Mucosa of descending colon (tissue), 3 donors: ENCODE measurements at places on chromosomes 6 and 20. TPM values are rescaled to one million over a fixed set of nuclear protein-coding genes. Genes with fewer than 3 reads are reported as not detected.

- no peak for DNase-seq
Measured at GRCh38 chr6:110323258-110323657, 34.9 kb downstream of the METTL24 start.

GRCh38 chr20:62266851-62267250 is 28.5 kb downstream of the OSBPL2 start:
- no peak for DNase-seq

GRCh38 chr6:79467716-79468115 is 69.5 kb downstream of the LCA5 start:
- DNase-seq: no peak

DNA sequence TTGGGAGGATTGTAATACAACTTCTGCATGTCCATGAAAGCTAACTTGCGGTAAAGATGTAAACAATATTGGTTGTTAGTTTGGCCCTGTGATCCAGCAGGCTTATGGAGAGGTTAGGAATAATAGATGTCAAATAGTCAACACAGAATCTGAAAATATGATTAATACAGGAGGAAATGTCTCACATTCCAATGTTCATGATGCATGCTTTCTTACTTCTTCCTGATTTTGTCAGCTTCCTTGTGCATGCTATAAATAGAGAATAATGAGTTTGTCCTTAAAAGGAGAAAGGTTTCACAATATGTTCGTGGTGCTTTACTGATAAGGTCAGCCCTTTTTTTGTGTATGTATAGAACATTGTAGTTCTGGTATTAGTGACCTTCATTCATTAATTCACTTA is 136.7 kb downstream of the MMUT start:
- no peak for DNase-seq

DNA sequence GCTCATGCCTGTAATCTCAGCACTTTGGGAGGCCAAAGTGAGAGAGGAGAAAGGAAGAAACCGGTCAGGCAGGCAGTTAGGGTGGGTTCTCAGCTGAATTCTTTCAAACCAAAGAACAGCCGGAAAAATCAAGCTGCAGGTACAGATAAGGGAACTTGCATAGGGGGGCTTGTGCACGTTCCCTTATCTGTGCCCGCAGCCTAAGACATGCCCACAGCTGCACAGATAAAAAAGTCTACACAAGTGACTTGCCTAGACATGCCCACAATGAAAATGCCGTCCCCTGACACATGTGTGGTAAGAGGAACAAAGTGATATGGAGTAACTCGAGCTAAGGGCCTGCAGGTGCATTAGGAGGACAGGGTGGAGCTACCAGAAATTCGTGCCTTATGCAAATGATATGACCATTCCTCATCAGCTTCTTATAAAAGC is 175.8 kb upstream of the SALL4 start:
- no peak for DNase-seq

GRCh38 chr6:143163621-143164020 is 102.9 kb downstream of the AIG1 start:
- no peak for DNase-seq

DNA sequence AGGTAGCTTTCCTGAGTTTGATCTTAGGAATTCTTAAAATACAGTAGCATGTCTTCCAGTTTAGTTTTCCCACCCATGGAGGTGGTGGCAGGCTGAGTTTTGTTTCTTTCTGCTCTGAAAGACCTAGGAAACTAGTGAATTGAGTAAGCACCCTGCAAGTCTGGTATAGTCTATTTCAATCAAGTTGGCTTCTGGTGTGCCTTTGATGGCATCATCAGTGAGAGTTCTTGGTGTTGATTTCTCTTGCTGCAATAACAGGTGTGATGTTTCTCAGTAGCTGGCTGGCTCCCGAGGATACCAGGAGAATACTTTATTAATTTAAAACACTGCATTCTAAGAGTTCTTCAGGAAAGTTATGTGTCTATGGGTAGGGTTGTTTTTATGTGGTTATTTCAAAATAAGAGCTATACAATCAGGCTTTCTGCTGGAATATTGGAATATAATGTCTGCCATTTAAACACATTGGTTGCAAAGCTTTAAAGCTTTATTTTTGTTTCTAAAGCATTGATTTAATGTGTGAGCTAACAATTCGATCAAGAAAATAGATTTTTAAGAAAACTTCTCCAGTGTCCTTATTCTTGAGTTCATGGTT is 19.0 kb downstream of the VAPB start:
- DNase-seq: no peak

- DNase-seq: no peak
Measured at GRCh38 chr20:51760905-51761546, 7.2 kb downstream of the ATP9A start.

DNA sequence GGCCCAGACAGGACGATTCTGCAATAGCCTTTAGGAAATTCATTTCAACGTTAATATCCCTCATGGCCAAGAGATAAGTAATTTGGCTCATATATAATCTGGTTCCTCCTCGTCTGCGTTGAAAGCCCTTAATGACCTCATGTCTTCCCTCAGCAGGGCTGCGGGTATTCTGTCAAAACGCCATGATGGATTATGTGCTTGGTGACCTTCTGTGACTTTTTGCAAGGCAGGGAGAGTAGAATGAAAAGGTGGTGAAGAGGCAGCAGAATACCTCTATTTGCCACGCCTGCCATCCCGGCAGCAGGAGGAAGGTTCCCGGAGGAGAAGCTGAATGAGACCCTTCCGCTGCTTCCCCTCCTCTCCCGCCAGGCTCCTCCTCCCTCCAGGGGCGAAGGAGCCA is 41.1 kb upstream of the SPACA1 start:
- no peak for DNase-seq

GRCh38 chr6:20447157-20447556 is 45.5 kb downstream of the E2F3 start:
- no peak for DNase-seq

- DNase-seq: peak; percentile 45
Measured at GRCh38 chr20:3660262-3661059, 2.7 kb downstream of the GFRA4 start.

DNA sequence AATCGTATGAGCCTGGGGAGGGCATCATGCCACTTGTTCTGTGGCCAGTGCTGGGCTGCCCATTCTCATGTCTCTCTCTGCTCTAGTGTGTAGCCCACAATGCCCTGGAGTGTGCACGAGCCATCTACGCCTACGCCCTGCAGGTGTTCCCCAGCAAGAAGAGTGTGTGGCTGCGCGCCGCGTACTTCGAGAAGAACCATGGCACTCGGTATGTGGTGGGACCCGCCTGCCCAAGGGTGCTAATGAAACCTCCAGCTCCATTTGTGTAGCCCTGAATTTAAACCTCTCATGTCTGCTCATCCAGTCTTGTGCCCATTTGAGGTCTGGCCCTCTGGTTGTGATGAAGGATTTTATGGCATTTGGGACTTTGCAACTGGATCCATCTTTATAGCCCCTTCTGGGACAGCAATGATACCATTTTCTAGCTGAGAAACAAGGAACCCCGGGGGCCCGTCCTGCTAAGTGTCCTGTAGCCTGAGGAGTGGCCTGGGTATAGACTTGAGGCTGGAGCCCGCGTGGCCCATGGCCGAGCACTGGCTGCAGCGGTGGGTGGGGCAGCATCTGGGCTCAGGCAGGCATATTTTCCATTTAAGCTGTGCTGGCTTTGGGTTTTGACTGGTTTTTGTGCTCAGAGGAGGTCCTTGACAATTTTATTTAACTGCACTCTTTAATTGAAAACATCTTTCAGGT is 13.2 kb upstream of the C20orf204 start:
- no peak for DNase-seq

DNA sequence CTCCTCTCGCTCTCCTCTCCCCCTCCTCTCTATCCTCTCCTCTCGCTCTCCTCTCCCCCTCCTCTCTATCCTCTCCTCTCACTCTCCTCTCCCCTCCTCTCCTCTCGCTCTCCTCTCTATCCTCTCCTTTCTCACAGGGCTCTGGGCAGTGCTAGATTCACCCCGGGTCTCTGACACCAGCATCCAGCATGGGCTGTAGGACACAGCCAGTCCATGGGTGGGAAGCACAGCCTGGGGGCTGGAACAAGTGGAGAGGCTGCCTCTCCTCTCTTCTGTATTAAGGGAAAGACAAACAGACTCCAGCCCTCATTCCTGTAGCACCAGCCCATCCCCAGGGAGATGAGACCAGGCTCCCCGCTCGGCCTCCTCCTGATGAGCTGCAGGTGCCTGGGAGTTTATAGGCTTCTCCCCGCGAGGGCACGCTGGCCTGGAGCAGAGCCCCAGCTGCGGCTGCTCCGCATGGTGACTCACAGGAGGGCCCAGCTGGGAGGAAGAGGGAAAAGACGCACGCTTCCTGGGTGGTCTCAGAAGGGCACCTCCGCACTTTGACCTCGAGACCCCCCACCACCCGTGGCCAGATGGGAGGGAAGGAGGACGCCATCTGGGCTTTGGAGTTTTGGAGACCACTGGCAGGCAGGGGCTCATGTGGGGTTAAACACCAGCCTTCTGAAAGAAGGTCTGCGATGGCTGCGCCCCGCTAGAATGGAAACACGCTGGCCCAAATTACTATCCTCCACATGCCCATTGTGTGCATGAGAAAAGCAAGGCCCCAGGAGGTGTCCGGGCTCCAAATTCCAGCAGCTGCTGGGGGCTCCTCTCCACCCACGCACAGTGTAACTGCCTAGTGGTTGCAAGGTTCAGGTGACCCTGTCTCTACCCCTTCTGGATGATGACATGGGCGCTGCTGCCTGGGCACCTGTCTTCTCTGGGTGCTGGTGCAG is 68.0 kb downstream of the BMP7 start:
- DNase-seq: no peak

GRCh38 chr6:40244699-40245098 is 310.4 kb upstream of the MOCS1 start:
- no peak for DNase-seq

DNA sequence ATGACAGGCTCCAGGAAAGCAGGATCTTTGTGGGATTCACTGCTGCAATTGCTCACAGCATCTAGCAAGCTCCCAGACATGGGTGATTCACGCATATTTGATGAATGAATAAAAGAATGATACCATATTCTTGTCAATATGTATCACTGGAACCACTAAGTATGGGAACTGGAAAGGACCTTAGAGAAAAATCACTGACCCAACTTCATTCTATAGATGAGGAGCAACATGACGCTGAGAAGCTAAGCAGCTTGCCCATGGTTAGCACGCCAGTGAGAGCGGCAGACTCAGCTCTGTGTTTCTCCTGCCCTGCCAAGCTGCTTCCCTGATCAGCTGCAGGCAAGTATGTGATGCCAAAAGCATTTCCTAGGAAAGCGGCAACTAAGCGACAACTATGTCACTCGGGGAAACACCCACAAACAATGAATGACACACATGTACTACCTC is 66.8 kb downstream of the PPP1R3G start:
- DNase-seq: no peak

DNA sequence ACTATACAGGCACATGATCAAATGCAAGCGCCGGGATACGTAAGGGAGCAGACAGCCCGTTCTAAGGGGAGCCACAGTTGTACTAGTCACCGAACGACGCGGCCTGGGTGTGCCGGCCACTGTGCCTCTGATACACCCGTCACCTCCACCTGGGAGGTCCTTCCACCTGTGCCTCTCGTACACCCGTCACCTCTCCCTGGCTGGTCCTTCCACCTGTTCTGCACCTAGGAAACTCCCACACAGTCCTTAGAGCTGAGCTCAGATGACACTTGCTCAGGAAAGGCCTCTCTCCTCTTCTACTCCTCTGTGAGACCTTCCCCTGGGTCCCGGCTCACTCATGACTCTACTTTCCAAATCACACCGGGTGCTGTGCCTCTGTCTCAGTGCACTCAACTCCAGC is 245.0 kb downstream of the TTLL2 start:
- DNase-seq: no peak

DNA sequence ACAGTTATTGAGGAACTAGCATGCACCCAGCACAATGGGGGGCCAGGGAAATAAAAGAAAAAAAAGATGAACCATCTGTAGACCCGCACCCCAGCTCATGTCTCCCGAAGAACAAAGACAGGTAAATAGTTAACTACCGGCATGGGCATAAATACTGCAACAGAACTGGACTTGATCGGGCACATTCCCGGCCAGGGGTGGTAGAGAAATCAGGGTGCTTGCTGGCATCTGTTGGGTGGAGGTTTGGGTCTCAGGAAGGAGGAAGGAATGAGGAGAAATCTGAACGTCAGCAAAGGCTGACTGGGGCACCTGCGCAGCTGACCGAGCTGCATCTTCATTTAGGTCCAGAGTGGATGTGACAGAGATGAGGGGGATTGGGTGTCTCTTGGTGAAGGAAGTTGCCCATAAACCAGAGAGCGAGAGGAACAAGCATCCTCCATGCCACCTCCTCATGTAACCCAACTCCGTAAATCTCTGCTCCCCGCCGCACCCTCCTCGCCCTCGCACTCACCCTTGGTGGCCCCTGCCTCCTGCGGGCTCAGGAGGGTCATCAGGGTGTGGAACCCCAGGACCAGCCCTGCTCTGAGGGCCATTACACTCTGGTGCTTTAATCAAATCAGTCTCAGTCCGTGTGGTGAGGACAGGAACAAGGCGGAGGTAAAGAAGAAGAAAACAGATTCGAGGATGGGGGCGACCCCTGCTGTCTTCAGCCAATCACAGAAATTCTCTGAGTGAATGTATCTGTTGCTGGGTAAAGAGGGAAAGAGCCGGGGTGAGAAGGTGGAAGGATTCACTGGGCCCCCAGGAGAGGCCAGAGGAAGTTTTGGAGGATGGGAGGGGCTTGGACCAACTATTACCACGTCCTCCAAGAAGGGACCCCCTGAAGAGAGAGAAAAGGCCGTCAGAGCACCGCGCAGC is at the start of gene HLA-DOA:
HLA-DOA (minus strand) TSS at position 648 of the 918 bp plus-strand sequence.
- no peak for DNase-seq

GRCh38 chr20:46192376-46192944 is 74.3 kb downstream of the CD40 start:
- DNase-seq: no peak

GRCh38 chr6:52726741-52727535 is 36.3 kb downstream of the GSTA2 start:
- no peak for DNase-seq

DNA sequence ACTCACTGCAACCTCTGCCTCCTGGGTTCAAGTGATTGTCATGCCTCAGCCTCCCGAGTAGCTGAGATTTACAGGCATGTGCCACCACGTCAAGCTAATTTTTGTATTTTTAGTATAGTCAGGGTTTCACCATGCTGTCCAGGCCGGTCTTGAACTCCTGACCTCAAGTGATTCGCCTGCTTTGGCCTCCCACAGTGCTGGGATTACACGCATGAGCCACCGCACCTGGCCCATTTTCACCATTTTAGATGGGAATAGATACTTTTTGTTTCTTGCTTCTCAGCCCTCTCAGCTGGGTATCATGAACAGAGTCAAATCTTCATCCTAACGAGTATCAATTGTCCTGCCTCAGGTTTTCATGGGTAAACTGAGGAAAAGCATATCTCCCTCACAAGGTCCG is 235.0 kb downstream of the CDC5L start:
- DNase-seq: no peak

Gene SIRPD
- total RNA-seq: not detected

Gene TGM3
- 0.09 TPM for total RNA-seq

Gene CCDC28A
- 16.1 TPM for total RNA-seq

Gene TPBG
- 10.4 TPM for total RNA-seq

Gene SDC4
- 114 TPM for total RNA-seq

Gene MTFR2
- 2.2 TPM for total RNA-seq

Gene MLIP
- 2.3 TPM for total RNA-seq

Gene BPIFA1
- not detected for total RNA-seq

Gene KIF6
- total RNA-seq: 0.24 TPM

Gene TNNC2
- total RNA-seq: 3.1 TPM

Gene OR2J3
- not detected for total RNA-seq
